ENCODE measurements at places on chromosomes 1 and 21.
A peak's percentile ranks its signal among the peaks of the same experiment; 100 is the strongest.

DNA sequence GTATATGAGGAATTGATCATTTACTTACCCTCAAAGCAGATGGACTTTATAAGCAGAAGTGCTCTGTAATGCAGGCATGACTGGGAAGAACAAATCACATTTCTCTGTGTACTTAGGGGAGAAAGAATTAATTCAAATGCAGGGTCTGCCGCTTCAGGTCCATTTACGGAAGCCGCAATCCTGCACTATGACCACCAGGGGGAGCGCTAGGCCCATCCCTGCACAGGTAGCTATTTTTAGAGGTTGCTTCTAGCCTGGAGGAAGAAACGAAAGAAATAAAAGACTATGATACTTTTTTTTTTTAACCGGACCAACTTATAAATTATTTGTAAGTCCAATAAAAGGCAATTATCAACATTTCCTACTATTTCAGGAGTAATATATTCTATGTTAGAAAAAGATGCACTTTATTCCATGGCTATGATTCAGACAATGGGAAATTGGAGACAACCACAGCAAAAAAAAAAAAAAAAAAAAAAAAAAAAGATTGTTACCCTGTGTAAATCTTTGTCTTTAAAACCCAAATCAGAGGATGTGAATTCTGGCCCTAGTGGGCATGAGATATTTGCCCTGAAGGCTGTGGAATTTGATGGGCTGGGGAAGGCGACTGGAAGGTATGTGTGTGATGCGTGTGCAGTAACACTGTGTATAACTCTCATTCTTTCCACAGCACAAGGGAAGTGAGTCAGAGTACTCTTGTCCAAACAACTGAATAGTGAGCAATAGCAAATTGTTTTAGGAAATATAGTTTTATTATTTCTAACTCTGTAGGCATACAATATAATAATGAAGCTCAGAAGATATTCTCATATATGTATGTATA lies 12.9 kb upstream of the FYB2 start:
- peak; percentile 15 for DNase-seq

- DNase-seq, result no peak
Observed at GRCh38 chr1:63915121-63915520, 141.3 kb downstream of the ROR1 start.

DNA sequence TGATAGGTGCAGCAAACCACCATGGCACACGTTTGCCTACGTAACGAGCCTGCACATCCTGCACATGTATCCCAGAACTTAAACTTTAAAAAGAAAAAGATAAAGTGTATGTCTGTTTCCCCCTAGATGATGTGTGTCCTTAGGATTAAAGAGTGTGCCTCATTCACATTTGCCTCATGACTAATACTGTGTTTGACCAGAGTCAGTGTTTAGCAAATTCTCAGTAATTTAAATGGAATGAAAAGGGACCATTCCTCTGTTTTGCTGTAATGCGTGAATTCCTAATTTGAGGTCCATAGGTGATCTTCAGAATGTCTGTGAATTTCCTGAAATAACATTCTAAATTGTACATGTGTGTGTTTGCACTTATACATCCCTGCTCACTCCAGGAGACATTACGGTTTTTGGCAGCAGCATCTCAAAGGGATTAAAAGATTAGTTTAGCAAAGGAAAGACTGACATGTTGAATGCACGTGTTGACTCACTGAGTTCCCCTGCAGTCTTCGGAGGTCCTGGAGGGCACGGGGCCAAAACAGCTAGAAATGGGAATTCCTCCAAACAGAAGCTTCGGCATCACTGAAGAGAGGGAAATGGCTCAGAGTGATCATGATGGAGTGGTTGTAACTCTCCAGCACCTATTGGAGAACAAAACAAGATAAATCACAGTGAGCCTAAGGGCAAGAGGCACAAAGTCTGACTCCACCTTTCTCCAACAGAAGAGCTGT lies 19.1 kb upstream of the SLC35F3 start:
- DNase-seq, result no peak

- no peak for DNase-seq
Observed at GRCh38 chr1:187477103-187477502, 648.4 kb downstream of the PLA2G4A start.

- DNase-seq, result no peak
Observed at GRCh38 chr1:42057800-42058199, 95.4 kb upstream of the GUCA2B start.

- no peak for DNase-seq
Observed at GRCh38 chr1:220705782-220706181, 15.6 kb downstream of the C1orf115 start.

GRCh38 chr1:231335663-231336602 lies 1.7 kb downstream of the EXOC8 start:
- no peak for DNase-seq

DNA sequence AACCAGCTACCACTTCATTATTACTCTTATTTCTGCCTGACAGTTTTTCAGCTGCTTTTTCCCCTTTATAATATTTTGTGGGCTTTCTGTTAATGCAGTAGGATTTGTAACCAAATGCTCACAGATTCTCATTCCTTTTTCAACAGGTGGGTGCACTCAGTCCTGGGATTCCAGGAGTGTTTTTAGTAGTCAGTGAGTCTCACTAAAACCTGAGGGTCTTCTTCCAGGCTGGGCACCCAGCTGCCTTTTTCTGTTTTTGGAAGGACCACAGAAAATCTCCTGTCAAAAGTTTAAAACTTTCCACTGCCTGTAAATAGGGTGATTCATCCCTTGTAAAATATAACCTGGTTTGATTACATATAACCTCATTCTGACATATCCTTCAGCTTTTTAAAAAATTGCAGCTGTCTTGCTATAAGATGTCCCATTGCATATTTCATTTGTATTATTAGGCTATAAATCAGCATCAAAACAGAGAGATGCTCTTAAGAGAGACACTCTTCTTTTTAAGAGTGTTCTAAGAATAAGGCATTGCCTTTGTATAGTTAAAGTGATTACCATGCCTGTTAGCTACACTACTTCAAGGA lies 16.8 kb upstream of the CEP350 start:
- DNase-seq, result no peak

- DNase-seq, result no peak
Observed at GRCh38 chr1:11229203-11229602, 33.1 kb downstream of the MTOR start.

GRCh38 chr21:38955495-38955894 lies 149.8 kb downstream of the ETS2 start:
- no peak for DNase-seq

DNA sequence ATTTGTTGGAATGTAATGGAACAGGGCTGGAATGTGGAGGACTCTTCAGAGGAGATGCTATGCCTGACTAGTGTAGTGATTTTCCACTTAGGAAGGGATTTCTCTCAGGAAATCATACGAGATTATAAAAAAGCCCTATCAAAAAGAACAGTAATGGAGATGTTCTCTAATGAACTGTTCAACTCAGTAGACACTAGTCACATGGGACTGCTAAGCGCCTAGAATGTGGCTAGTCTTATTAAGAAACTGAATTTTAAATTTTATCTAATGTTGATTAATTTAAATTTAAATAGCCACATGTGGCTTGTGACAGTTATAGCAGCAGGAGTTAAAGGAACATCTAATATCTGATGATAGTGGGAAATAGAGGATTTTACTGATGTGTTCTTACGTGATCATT lies 94.0 kb downstream of the SLC35F3 start:
- no peak for DNase-seq

DNA sequence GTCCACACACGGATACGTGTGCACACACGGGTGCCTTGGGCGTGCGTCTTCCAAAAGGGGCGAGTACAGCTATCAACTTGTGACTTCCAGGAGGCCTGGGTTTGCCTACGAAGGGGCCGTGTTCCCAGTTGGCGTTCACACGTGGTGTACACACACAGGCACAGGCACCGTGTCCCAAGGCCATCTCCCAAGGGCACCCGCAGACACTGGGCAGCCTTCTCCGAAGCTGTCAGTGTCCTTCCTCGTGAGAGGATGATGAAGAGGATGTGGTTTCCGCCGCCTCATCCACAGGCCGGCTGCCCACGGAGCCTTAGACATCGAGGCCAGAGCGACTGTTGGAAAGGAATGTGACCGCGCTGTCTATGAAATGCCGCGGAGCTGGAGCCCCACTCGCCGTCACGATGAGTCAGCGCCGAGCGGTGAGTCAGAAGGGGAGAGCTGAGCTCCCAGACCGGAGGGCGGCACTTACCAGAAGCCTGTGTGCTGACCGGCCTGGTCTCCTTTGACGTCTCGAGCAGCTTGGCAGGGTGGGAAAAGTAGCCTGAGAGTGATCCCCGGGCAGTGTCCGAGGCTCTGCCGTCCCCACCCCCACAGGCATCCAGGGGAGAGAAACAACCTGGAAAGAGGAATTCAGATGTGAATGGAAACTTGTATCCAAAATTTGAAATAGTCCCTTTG lies 141.4 kb upstream of the ARHGEF16 start:
- DNase-seq, result peak; percentile 45

DNA sequence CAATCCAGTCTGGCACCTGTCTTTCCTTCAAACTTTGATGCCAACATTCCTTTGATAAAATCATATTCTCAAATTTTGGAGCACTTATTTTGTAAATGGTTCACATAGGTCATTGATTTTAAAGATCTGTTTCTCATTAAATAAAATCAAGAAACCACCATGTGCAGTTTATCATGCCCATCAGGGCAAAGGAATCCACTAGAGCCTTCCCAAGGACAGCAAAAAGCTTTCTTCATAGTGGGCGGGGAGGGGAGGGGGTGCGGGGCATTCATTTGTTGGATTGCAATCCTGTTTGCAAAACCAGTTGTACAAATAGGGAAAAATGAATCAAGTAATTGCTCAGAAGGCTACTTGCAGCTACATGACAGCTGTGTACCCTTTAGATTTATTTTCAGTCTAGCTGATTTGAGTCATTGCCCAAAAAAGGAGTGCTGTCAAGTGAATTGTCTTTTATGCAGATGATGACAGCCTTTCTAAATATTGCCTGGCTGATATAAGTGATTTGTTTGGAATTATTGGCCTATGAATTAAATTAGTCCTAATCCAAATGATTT lies 23.0 kb downstream of the LRRC8B start:
- peak; percentile 25 for DNase-seq

DNA sequence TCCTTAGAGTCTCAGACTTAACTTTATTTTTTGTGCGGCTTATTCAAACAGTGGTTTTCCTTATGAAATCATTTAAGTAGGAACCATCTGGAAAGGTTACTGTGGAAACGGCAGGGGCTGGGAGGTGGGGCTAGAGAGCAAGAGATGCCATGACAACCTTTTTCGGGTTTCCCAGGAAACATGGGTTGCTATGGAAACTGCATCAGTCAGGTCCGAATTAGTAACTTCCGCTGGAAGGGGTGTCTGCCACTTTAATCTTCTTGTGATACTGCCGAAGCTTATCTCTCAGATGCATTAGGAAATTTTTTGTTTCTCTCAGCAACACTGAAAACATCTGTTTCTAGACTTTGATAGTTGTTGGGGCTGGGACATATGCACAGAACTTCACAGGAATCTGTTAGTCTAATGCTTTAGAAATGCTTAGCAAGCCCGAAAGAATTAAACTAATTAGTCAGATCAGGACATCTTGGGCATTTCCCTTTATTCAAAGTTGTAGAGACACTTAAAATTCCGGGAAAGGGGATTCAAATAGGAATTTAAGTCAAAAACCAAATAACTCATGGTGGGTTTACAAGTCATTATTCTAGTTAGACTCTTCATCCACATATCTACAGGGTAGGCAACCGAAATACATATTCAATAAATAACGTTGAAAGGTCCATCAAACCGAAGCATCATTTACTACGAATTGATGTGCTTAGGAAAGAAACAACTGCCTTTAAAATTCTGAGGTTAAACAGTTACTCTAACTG lies 2.6 kb downstream of the KCNA3 start:
- peak; percentile 77 for DNase-seq

DNA sequence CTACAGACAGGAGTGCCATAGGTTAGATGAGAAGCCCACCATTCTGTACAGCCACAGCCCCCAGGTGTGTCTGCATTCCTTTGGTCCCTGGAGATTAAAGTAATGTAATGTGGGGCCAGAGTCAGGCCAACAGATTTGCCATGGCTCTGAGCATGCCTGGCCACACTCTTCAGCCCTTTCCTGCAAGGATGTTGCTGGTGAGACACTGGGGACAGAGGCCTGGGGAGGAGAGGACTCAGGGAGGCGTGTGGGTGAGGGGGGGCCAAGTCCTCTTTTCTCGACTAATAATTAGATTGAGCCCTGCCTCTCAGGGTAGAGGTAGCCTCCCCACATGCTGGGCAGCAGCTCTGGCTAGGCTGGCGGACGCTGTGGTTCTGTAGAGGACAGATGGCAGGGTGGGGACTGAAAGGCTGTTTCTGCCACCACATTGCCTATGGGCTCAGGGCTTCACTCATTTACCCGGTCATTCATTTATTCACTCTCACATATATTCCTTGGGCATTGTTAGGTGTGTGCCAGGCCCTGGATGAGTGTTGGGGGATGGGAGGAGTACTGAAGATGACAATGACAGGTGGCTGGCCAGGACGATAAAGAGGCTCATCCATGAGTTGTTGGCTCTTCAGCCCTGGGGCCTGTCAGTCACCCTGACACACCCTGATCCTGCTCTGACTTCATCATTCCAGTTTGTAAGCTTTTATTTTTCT lies 7.1 kb upstream of the PRCC start:
- DNase-seq, result no peak

GRCh38 chr1:2494323-2494693 lies 18.2 kb downstream of the PLCH2 start:
- DNase-seq, result no peak

- DNase-seq, result no peak
Observed at GRCh38 chr1:225811622-225812487, 1.9 kb downstream of the EPHX1 start.

- DNase-seq, result no peak
Observed at GRCh38 chr1:109198745-109199144, 15.0 kb upstream of the SARS1 start.

DNA sequence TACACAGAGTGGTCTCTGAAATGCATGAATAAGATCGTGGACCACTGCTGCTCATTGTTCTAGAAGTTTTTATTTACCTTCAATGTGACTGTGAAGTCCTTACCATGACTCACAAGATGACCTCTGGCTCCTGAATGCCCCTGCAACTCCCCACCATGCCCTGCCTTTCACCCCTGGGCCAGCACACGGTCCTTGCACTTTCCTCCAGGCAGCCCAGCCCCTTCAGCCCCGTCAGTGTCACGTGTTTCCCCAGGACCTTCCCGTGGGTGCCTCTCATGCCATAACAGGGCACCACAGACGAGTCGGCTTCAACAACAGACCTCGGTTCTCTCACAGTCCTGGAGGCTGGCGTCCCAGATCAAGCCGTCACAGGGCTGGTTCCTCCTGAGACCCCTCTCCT lies 62.1 kb downstream of the B3GALT5 start:
- no peak for DNase-seq

DNA sequence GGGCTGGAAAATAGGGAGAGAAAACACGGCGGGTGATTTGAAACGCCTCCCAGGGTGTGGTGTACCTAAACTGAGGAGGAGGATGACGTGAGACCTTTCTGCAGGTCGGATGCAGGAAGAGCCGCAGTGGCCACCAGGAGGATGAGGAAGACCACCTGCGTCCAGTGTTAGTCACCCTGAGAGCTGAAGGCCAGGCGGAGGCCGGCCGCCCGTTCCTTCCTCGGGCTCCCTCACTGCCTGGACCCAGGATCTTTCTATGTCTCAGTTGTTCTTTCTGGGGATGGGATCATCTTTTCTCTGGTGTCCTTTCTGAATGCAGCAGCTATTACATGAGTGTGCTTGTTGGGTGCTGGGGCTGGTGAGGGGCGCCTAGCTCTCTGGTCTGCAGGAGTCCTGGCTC lies 74.7 kb upstream of the COL6A1 start:
- no peak for DNase-seq

- DNase-seq, result peak; percentile 2
Observed at GRCh38 chr1:177181631-177182291, 11.0 kb downstream of the BRINP2 start.

Measured in stimulated activated CD8-positive, alpha-beta memory T cell treated with anti-CD3 and anti-CD28 coated beads, Interleukin-7, amount 100 ng/mL, for 48 hours (primary cell).